NCI-H1048 (cell line): ENCODE measurements at places on chromosomes 6 and 20.

DNA sequence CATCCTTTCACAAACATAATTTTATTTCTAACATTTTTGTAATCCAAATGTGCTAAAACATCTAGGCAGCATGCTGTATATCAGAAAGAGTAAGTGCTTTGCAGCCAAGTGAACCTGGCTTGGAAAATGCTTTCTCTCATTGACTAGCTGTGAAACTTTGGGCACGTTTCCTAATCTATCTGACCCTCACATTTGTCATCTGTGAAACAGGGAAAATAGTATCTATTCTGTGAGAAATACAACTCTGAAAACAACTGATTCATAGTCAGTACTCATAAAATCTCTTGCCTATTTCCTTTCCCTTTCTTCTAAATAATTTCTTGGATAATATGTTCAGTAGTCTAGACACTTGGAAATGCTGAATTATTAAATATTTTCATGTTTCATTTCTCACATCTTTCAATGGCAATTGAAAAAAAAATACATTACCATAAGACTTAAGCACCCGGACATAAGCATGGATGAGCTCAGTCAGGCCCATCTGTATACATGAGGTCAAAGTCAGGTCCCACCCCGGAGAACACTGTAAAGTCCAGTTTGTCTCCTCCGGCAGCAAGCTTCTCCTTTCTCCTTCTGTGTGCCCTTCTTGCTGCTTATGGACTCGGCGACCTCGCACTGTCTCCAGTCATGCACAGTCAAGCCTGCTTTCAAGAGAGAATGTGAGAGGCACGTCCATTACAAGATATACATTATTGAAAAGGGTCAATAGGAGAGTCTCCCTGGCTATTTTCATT, 455.0 kb upstream of the SOX4 start:
- DNase-seq, result no peak

GRCh38 chr6:164068527-164068926, 654.0 kb downstream of the QKI start:
- DNase-seq, result no peak

GRCh38 chr6:128569732-128570679, 49.6 kb upstream of the PTPRK start:
- DNase-seq, result no peak

- DNase-seq, result no peak
Measured at GRCh38 chr6:29424575-29424974, 9.8 kb downstream of the OR12D1 start.

DNA sequence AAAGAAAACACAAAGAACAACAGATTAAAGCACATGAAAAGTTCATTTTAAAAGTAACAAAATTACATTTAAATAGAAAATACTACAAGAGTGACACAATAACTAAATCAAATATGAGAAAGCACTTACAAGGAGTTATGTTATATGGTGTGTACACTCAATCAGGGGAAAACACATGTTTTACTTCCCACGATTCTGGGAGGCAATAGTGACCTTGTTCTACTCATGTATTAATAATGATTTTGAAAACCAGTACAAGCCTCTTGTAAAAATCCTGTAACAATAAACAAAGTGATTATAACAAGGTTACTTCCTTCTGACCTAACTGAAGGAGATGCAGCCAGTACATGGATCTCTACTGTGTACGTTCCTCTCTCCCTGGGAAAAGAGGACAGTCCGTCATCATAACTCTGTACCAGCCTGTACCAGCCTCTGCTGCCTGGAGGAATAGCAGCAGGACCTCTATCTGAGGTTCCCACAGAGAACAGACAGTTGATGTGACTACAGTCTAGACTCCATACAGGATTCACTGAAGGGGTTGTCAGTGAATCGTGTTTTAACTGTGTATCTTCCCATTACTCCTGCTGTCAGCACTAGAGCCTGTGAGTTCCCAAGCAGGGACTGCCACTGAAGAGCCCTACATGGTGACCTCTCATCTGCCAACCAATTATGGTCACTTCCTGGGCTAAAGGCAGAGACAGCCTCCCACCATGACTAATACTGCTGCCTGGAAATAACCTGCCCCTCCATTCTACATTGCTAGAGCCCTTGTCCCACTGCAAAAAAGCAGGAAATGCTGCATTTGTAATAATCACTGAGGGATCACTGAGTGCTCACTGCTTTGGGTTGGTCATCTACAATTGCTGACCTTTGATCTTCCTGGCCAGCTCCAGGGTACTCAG, 149.7 kb downstream of the KIF16B start:
- DNase-seq, result no peak

- DNase-seq, result no peak
Measured at GRCh38 chr20:63612276-63612931, 14.5 kb downstream of the GMEB2 start.

DNA sequence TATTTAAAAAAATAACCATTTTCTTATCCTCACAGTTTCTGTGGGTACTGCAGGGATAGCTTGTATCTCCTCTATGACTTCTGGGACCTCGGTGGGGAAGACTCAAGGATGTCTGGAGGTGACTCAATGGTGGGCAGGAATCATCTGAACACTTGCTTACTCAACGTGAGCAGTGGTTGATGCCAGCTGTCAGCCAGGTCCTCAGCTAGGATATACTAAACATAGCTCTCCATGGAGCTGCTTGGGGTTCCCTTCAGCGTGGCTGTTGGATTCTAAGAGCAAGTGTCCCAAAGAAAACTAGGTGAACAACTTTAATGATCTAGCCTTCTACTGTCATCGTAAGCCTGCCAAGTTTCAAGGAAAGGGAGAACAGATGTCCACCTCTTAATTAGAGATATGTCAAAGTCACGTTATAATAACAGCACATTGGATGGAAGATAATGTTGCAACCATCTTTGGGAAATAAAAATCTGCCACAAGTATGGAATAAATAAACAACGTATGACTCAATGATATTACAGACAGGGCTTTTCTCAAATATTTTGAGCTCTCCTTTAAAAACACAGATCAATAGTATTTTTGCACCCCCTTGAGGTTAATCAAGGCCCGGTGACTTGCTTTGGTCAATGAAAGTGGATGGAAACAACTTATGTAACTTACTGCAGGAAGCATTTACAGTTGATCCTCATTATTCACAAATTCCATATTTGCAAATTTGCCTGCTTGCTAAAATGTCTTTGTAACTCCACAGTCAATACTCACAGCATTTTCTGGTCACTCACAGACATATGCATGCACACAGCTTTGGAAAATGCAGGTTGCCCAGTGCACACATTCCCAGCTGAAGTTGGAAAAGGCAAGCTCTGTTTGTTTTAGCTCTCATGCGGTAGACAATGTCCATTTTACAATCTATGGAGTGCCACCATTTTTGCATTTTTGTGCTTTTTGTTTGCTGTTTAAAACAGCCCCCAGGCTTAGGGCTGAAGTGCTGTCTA, 6.6 kb upstream of the HEBP2 start:
- no peak for DNase-seq

- DNase-seq, result no peak
Measured at GRCh38 chr6:108875161-108875555, 26.9 kb downstream of the ARMC2 start.

DNA sequence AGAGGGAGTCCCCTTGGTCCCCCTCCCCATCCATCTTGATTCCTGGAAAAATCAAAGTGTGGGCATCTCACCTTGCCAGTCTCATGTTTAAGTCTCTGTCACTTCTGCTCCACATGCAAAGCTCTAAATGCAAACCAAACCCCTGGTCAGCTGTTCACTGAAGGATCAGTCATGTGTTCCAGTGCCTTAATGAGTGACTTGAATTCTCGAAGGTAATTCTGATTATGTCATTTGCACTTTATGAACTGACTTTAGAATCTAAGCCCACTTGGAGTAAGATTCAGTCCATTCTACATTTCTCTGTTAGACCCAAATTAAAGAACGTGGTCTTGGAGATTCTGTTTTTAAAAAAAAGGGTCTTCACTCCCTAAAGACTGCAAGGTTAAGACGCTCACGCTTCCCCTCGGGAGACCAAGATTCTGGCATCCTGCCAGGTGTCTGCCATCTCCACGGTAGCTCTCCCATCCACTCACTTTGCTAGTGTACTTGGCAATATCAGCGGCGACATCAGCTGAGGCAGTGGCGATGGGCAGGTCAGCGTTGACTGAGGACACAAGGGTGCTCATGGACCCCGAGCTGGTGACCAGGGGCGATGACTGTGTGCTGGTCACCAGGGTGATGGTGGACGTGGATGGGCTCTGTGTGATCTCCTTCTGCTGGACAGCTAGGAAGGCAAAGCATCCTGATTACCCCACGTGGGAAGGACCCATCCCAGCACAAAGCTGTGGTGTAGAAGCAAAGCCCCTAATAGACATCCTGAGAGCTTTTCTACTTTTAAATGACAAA, 120.5 kb downstream of the ZMYND8 start:
- DNase-seq, result no peak

DNA sequence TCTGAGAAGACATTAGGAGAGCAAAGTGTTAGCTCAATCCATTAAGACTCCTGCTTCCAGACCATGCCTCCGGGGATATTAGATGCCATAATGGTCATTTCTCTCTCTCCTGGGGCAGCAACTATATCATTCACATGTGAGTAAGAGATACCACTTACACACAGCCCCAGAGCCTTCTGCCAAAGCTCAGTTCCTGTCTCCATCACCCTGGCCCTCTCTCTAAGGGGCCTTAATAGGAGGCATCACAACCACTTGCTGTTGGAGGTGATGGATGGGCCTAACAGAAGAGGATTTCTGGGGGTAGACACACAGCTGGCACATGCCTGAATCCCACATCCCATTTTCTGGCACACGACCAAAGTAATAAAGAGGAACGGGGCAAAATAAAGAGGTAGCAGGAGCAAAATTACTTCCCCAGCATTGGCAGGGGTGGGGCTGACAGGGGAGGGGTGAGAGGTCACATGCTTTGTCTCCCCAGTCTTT, 34.0 kb upstream of the VSTM2L start:
- no peak for DNase-seq

DNA sequence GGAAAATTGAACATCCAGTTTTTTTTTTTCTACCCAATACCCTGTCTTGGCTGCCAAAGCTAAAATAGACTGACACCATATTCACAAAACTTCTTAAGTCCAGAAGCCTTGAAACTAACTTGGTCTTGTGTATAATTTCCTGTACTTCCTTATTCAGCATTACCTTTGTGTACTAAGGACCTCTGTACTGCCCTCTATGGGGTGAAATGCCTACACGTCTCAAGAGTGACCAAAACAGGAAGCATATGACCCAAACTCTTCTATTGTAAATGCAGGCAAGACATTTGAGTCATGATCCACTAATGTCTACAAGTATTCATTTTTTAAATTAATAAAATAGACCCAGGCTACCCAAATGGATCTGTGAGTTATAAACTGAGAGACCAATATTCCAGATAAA, 50.4 kb downstream of the HMGCLL1 start:
- no peak for DNase-seq

GRCh38 chr6:72413884-72414283, 208.0 kb upstream of the KCNQ5 start:
- no peak for DNase-seq

- no peak for DNase-seq
Measured at GRCh38 chr6:41720262-41720620, 15.2 kb downstream of the TFEB start.

GRCh38 chr20:44254073-44254472, 7.0 kb downstream of the GDAP1L1 start:
- no peak for DNase-seq

- DNase-seq, result no peak
Measured at GRCh38 chr6:43741829-43742228, 28.2 kb upstream of the VEGFA start.

DNA sequence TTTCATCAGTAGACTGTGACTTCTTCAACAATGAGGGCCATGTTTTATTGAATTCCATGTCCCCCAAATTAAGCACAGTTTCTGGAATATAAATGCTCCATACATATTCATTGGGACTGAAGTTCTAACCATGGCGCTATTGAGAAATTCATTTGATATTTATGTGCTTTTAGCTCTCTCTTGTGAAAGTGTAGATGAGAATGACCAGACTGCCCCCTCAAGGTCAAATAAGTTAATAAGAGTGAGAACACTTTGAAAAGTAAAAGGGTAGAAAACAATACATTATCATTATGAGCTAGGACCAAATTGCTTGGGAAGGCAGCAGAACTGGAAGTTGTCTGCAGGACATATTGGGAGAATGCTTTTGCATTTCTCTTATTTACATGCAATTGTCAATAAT, 597.9 kb downstream of the EPM2A start:
- DNase-seq, result no peak

DNA sequence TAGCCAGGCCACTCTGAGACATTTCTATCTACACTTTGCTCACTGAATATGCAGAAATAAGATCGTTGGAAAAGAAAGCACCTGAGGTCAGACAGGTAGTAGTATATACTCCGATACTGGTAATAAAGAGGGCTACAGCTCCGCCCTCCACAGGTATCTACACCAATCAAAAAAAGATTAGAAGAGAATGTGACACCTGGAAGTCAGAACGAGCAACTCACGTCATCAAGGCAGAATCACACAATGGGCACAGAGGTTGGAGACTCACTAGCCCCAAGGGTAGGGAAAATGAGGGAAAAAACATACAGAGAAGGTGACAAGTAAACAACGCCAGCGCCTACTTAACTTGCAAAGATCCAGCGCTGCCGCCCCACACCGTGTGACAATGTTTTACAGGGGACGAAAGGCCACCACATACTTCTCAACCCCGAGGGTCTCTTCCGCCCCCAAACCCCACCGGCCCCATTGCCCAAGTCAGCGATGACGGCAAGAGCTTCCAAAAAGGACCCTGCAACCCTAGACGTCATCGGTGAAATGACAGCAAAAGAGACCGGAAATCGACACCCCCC, 653 bp downstream of the LMBRD1 start:
- peak; percentile 18 for DNase-seq

DNA sequence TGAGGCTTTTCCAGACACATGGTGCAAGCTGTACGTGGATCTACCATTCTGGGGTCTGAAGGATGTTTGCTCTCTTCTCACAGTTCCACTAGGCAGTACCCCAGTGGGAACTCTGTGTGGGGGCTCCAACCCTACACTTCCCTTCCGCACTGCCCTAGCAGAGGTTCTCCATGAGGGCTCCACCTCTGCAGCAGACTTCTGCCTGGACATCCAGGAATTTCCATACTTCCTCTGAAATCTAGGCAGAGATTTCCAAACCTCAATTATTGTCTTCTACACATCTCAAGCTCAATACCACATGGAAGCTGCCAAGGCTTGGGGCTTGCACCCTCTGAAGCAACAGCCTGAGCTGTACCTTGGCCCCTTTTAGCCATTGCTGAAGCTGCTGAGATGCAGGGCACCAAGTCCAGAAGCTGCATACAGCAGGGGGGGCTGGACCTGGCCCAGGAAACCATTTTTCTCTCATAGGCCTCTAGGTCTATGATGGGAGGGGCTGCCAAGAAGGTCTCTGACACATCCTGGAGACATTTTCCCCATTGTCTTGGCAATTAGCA, 11.6 kb downstream of the PDSS2 start:
- DNase-seq, result no peak

GRCh38 chr20:61125076-61125475, 127.0 kb upstream of the CDH4 start:
- DNase-seq, result no peak

- DNase-seq, result no peak
Measured at GRCh38 chr6:23213193-23213592, 643.8 kb downstream of the HDGFL1 start.

DNA sequence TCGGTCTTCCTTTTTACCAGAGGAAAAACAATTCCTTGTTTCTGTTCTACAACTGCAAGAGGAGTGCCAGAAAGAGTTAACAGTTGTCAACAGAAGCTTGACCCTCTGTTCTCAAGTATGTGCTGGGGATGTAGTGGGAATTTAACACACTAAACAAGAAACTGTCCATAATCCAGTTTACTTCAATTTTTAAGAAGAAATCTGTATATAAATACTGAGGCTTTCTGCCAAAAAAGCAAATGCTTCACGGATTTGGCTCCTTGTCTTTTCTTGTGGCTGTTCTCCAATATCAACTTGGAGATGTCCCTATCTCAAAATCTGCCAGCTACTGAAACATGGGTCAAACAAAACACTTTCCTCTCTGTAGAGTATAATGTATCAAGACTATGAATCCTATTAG, 26.8 kb downstream of the REV3L start:
- DNase-seq, result no peak
